ENCODE measurements at places on chromosomes 5 and 9. TPM values are rescaled to one million over a fixed set of nuclear protein-coding genes. Genes with fewer than 3 reads are reported as not detected.

IFNA13 gene
- not detected for total RNA-seq

- DNase-seq, result no peak
- no peak overlapping the region for H3K27ac ChIP-seq
- H3K4me3 ChIP-seq, result no peak overlapping the region
- peaks cover 3% of the 10 kb centered on the region for H3K4me1 ChIP-seq
- no peaks in the 10 kb centered on the region for H3K36me3 ChIP-seq
- H3K27me3 ChIP-seq, result no peaks in the 10 kb centered on the region
These were observed 61.7 kb downstream of the HSPA4 start for GRCh38 chr5:133113331-133114061.

DNA sequence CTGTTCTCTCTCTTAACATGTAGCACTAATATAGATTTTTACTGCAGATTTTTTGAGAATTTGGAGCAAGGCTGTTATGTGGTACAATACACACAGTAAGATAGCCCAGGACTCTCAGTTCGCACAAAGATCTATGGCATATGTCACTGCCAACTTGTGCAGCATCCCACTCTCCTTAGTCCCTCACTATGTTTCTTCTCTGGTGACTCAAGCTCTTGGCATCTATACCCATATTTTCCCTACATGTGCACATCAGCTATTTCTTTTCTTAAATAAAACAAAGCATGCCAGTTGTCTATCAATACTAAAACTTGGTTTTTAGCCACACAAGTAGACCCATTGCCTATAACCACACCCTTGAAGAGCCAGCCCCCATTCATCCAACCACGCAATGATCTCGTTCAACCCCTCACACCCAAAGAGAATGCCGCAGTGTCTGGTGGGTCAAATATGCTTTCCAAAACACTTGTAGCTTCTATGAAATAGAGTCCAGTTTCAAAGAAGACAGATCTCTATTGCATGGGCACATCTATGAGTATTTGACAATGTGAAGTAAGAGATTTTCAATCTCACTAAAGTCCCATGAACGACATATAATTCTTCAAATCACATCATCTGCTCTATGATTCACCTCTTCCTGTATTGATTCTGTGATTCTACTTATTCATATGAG is 18.2 kb upstream of the IL7R start:
- H3K4me3 ChIP-seq, result no peak overlapping the region
- no peaks in the 10 kb centered on the region for H3K4me1 ChIP-seq
- H3K36me3 ChIP-seq, result no peaks in the 10 kb centered on the region
- no peaks in the 10 kb centered on the region for H3K27me3 ChIP-seq
- H3K27ac ChIP-seq, result no peak overlapping the region

DNA sequence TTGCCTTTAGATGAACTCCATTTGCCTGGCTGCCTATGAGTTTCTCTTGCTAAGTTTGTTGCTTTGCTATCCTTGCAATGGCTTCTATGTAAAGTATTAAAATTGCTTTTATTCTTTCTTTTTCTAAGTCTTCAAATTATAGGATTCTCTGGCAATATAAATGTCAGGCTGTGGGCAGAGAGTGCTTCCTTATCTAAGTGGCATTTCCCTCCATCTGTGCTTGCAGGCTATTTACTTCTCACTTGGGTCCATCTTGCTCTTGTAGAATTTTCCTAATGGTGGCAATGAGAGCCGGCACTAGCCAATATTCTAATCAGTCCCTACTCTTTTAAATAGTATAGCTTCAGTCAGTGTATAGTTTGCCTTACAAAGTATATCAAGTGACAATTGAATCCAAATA is 63.3 kb downstream of the FAM174A start:
- H3K4me1 ChIP-seq, result no peaks in the 10 kb centered on the region
- DNase-seq, result no peak
- H3K4me3 ChIP-seq, result no peak overlapping the region
- no peaks in the 10 kb centered on the region for H3K27me3 ChIP-seq
